ENCODE measurements at places on chromosomes 3 and 15.

- DNase-seq: no peak
Measured at GRCh38 chr15:95799286-95800200, 531.0 kb upstream of the NR2F2 start.

GRCh38 chr3:132378048-132378762, 39.1 kb upstream of the DNAJC13 start:
- DNase-seq: no peak

- peak; percentile 53 for DNase-seq
Measured at GRCh38 chr3:37453393-37454389, 279.3 kb upstream of the LRRFIP2 start.

GRCh38 chr3:65687741-65688140, 351.0 kb downstream of the MAGI1 start:
- DNase-seq: no peak

DNA sequence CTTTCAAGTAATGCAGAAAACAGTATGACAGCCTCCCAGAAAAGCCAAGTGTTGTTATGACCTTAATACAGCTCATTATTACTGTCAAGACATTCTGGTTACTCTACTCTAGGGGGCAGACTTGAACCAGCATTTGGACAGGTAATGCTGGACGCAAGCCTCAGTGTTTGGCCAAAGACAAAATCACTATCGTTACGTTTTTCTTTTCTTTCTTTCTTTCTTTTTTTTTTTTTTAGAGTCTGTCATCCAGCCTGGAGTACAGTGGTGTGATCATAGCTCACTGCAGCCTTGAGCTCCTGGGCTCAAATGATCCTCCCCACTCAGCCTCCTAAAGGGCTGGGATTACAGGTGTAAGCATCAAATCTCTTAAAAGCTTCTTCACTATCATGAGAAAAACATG, 29.4 kb upstream of the TMEM45A start:
- DNase-seq: peak; percentile 12

- no peak for DNase-seq
Measured at GRCh38 chr15:31828594-31828993, 201.7 kb upstream of the CHRNA7 start.

- DNase-seq: no peak
Measured at GRCh38 chr3:135440746-135441145, 524.8 kb upstream of the PPP2R3A start.

DNA sequence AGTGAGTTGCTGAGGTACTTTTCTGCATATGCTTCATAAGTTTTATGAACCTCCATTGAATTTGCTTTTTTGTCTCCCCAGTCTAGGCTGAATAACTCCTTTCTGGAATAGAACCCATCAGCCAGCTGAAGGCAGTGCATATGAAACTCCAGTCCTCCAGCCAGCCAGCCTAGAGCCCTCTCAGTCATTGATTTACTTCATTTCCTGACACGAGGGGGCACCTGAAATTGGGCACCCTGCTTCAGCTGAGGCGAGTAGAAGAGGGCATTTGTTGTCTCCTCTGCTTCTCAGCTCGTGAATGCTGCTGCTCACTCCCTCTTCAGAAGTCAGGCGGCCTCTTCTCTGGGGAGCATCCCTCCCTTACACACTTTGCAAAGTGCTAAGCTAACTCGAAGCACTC, 32.5 kb downstream of the CHST2 start:
- no peak for DNase-seq

GRCh38 chr3:69650066-69650419, 89.2 kb upstream of the MITF start:
- DNase-seq: no peak

DNA sequence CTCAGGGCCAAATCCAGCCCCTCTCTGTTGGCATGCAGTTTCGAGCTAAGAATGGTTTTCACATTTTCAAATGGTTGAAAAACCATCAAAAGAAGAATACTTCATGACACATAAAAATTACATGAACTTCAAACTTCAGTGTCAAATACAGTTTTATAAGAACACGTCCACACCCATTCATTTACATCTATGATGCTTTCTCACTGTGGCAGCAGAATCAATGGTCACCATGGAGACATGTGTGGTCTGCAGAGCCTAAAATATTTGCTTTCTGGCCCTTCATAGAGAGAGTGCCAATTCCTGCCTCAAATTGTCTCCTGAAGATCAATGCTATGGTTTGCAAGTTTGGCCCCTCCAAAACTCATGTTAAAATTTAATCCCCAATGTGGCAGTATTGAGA, 405.8 kb downstream of the OCA2 start:
- no peak for DNase-seq

DNA sequence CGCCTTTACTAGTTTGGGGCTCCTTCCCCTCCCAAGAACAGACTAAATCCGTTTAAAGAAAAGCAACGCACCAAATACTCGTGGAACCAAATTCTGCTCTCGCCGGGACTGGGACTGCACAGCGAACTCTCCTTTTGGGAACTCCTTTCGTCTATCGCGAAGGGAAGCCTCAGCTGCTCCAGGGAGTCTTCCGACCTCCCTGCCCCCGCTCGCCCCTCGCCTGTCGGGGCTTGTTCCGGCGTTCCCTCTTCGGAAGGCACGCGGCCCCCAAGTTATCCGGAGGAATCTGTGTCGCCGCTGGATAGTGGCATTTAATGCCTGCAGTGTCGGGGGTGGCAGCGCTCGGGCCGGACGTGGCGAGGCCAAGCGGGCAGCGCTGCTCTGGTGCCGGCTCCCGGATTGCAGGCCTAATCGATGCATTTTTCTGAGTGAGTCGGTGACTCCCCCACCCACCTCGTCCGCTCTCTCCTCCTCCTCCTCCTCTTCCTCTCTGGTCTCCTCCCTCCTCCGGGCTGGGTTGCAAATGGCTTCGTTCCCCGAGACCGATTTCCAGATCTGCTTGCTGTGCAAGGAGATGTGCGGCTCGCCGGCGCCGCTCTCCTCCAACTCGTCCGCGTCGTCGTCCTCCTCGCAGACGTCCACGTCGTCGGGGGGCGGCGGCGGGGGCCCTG, at the start of gene TRIM71:
TRIM71 (plus strand) TSS at position 440 of the 671 bp plus-strand sequence; CDS start at position 524, 84 bp downstream.
- DNase-seq: no peak

DNA sequence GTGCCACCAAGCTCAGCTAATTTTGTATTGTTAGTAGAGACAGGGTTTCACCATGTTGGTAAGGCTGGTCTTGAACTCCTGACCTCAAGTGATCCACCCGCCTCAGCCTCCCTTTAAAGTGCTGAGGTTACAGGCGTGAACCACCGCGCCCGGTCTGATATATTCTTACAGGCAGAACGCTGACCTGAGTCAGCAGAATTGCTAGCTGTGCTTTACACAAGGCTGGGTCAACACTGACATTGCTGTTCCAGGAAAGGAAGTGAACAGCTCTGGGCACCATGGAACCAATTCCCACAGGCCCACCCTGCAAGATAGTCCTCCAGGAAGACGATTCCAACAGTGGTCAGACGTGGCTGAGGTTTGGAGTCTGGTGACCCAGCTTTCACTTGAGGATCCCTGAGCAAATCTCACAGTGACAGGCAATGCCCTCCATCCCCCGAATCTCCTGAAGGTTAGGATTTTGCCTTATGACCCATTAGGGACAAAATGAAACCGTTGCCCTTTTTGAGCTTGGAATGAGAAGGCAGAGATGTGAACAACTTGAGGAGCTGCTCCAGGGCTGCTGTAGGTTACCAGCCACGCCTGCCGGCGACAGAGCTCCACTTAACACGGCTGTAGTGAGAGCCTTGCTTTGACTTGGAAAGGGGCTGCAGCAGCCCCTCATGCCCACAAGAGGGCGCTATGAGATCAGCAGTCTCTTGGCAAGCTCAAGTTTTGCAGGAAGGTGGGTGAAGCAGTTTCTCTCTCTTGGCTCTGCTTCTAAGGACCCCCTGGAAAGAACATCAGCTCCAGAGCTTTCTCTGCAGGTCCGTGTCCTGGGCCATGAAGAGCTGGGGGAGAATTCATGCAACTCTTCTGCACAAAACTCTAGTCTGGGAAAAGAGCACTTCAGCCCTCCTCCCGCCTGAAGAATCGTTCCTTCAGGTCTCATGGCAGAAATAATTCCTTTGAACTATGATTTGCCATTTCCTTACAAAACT, 74.1 kb downstream of the SENP2 start:
- DNase-seq: peak; percentile 88

DNA sequence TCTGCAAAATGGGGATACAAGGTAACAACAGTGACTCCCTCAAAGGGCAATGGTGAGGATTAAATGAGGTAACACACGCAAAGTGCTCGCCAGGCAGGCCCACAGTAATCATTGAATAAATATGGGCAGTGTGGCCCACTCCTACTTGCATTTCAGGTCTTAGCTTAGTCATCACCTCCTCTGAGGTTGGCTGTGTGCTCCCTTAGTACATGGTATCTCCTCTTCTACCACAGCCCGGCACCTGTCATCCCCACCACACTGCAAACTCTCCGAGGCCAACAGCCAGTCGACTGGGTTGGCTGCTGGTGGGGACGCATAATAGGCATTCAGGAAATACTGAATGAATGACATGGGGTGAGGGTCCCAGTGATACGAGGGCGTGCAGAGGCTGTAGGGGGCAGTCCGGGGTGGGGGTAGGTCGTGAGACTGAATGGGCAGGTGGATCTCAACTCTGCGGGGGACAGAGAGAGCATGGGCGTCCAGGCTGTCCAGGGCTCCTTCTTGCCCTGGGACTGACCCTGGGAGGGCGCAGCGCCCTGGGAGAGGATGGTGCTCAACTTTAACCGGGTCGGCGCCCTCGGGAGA, 375 bp upstream of the MYZAP start:
- DNase-seq: no peak

DNA sequence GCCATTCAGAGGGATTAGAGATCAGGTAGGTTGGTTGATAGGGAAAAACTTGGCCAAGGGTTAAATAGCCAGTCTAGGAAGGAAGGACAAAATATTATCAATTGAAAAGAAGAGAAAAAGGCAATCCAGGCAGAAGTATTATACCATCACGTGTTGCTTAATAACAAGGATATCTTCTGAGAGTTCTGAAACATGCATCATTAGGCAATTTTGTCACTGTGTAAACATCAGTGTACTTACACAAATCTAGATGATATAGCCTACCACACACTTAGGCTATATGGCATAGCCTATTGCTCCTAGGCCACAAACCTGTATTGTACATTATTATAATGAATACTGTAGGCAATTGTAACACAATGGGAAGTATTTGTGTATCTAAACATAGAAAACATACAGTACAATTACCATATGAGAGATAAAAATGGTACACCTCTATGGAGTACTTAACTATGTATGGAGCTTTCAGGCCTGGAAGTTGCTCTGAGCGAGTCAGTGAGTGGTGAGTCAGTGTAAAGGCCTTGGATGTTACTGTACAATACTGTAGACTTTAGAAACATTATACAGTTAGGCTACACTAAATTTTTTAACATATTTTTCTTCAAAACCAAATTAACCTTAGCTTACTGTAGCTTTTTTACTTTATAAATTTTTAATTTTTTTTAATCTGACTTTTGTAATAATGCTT, 2.7 kb downstream of the TEX55 start:
- DNase-seq: no peak

- no peak for DNase-seq
Measured at GRCh38 chr3:55583475-55583874, 96.4 kb upstream of the WNT5A start.

DNA sequence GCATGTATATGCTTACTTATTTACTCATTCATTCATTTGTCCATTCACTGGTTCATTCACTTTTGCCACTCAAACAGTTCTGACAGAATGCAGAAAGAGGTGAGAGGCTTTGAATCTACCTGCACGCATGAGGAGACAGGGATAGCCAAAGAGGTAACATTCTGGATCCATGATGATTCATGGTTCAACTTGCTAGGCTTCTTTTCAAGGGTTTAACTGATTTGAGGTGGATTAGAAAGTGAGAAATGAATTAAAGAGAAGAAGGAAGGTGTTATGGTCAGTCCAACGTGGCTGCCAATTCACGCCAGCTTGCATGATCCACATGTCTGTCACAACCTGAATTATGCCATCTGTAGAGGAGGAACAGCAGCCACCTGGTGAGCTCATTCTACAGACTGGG, 260.6 kb downstream of the ARRDC4 start:
- DNase-seq: no peak

DNA sequence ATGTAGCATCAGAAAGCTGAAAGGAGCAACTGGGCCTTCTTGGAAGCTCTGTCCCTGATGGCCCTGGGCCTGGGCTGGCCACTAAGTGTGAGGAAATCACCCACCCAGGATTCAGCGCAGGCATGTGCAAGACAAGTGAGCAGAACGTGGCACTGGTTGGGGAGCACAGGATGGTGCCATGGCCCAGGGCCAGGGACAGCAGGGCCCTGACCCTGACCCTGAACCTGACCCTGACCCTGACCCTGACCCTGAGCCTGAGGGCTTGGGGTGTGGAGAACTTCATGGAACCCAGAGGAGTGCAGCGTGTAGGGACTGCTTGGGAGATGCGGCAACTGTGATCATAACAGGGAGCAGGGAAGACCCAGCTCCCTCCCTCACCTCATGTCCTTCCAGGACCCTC, 5.9 kb upstream of the ALDH1L1 start:
- DNase-seq: no peak

DNA sequence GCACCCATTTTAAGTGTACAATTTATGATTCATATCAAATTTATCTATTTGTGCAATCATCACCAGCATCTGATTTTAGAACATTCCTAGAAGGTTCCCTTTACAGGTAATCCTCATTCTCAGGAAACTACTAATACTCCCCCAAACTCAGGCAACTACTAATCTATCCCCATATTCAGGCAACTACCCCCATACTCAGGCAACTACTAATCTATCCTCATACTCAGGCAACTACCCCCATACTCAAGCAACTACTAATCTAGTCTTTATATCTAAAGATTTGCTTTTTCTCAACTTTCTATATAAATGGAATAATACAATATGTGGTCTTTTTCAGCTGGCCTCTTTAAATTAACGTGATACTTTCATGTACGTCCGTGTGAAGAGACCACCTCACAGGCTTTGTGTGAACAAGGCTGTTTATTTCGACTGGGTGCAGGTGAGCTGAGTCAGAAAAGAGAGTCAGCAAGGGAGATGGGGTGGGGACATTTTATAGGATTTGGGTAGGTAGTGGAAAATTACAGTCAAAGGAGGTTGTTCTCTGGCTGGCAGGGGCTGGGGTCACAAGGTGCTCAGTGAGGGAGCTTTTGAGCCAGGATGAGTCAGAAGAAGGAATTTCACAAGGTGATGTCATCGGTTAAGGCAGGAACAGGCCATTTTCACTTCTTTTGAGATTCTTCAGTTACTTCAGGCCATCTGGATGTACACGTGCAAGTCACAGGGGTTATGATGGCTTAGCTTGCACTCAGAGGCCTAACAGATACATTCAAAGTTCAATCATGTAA, 1444.5 kb upstream of the CADM2 start:
- no peak for DNase-seq

GRCh38 chr15:74603789-74604705, 11.6 kb upstream of the CLK3 start:
- no peak for DNase-seq

DNA sequence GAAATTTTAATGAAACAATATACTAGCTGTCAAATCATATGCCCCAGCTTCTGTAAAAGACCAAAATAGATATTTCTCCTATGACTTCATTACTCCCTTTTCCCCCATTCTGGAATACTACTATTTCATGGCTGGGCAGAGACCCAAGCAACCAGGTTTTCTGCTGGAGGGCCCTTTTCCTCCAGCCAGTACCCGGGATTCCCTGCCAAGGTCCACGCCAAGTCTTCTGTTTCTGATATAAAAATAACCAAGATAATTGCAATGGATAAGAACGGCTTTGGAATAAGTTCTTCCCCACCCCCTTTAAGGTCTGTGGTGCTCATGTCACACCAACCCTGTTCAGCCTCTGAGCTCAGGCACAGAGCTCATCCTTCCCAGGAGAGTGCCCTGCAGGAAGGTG, 17.2 kb upstream of the NMNAT3 start:
- no peak for DNase-seq

- no peak for DNase-seq
Measured at GRCh38 chr15:81174125-81174791, 22.4 kb upstream of the IL16 start.

GRCh38 chr15:101332061-101332467, 37.0 kb upstream of the SNRPA1 start:
- DNase-seq: no peak
